Naive thymus-derived CD8-positive, alpha-beta T cell (primary cell): ENCODE measurements at places on chromosomes 6 and 20. TPM values are rescaled to one million over a fixed set of nuclear protein-coding genes. Genes with fewer than 3 reads are reported as not detected.

GRCh38 chr6:20797597-20797996 lies 263.3 kb downstream of the CDKAL1 start:
- no peak for DNase-seq

GRCh38 chr20:49852522-49853080 lies 40.0 kb downstream of the SLC9A8 start:
- DNase-seq = no peak

GRCh38 chr20:63957004-63957689 lies 931 bp upstream of the UCKL1 start:
- peak; percentile 61 for DNase-seq

DNA sequence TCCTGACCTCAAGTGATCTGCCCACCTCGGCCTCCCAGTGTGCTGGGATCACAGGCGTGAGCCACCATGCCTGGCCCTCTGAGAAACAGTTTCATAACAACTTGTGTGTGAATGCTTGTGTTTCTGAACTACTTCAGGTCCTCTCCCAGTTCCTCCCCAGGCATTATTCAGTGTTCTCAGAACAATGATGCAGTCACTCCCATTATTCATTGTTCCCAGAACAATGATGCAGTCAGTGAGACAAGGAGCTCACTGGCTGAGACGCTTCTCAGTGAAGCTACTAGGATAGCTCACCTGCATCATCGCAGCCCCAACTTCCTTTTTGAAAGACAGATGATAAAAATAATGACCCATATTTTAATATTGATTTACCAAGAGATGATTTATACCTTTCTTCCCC lies 71.5 kb downstream of the NDUFAF5 start:
- DNase-seq = no peak

- DNase-seq = no peak
Measured at GRCh38 chr6:85078058-85078457, 313.7 kb upstream of the TBX18 start.

DNA sequence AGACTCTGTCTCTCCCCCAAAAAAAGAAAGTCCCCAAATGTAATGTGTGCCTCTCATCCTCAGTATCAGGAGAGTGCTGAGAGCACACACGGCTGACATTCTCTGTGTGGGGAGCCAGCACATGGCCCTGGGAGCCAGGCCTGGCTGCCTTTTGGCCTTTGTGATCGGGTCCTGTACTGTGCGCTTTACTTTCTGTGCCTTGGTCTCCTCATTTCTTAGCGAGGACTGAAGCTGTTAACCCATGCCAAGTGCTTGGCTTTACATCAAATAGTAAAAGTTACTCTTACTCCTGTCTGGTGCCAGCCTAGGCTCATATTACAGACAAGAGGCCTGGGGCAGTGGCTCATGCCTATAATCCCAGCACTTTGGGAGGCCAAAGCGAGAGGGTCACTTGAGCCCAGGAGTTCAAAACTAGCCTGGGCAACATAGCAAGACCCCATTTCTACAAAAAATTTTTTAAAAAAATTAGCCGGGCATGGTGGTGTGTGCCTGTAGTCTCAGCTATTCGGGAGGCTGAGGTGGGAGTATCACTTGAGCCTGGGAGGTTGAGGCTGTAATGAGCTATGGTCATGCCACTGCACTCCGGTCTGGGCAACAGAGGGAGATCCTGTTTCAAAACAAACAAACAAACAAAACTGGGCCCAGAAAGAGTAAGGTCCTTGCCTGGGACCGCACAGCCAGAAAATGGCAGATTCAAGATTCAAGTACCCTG lies 50.3 kb downstream of the SNAI1 start:
- no peak for DNase-seq

GRCh38 chr20:25150016-25150415 lies 45.5 kb upstream of the ENTPD6 start:
- DNase-seq = no peak

DNA sequence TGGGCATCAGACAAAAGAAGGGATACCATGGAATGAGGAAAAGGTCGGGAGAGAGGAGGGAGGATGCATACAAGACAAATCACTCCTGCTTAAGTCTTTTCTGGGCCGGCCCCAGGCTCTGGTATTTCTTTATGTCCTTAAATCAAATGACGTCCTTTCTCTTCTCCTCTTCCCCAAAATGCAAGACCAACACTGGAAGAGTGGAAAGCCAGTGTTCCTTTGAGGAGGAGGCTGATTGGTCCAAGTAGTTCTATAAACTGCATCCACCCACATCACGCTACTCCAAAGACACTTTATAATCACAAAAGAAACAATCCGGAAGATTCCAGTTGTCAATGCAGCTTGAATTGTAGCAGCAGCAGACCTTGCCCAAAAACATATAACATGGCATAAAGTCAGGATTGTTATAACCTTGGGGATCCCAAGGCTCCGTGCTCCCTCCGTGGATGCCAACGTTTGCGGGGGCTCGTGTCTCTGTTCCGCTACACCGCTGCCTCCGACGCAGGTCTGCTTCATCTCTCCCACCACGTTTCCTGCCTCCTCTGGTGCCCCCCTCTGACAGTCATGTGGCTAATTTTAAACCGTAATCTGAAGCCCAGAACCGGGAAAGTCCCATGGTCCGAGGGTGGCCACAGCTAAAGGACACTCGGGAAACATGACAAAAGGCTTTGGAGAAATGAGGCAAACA lies 47.1 kb downstream of the MCUR1 start:
- DNase-seq = peak; percentile 75

The MAN1A1 gene
- polyA plus RNA-seq = 17.9 TPM

The EPB41L2 gene
- 1.8 TPM for polyA plus RNA-seq
